ENCODE measurements at places on chromosomes 2 and 18.

DNA sequence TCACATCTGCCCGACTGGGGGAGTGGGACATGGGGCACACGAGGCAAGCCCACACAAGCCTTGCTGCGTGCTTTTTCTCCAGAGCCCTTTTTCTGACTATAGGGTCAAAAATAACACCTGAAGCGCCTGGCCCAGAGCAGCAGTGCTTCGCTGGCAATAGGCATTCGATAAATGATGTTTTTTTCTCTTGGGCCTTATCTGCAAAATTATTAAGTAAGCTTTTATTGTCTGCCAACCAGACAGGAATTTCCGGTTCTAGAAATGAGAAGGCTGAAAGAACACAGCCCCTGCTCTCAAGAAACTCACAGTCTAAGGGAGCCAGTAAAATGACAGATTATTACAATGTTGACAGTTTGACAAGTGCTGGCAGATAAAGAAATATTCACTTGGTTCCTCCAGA lies 2.7 kb upstream of the TMBIM1 start:
- DNase-seq: no peak

DNA sequence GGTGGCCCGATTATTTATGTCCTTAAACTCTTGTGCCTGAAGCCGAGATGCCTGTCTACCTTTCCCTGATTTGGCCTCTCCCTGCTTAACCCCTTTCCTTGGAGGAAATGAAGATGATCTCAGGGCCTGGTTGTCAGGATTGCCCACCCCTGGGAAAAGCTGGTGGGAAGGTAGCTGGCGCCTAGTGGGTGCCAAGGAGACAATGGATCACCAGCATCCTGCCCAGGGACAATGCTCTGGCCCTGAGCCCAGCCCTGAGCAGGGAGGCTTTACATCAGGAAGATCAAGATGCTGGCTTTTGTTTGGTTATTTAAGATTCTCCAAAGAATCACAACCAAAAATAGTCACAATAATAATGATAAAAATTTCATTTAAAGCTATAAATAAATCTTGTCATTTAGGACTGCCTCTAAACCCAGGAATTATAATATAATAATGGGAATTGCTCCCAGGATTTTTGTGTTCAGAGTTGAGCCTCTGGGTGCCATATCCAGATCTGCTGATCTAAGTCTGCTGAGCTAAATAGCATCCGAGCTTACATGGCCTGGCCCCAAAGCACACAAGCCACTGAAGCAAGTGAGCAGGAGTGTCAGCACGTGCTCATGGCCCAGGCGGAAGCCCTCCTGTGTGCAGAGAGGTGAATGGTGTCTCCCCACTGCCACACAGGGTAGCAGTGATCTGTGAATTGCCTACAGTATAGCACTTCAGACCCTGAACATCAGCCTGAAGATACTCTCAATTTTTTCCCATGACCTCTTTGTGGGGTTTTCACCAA lies 57.8 kb upstream of the MAP3K20 start:
- DNase-seq: no peak

DNA sequence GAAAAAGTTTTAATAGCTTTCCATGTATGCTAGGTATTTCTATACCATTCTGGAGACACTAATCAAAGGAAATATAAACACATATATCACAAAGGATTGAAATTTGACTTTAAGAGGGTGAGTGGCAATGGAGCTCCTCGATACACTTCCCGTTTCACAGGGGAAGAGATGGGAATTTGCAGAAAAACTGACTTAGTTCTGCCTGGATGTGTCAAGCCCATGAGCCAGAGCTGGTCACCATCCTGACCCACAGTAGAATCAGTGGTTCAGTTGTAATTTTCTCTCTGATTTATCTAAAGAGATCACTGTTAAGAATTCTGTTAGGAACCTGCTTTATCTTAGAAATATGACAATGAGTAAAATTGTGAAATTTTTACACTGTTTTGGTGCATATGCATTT lies 34.2 kb downstream of the PLCL1 start:
- DNase-seq: no peak

- no peak for DNase-seq
Observed at GRCh38 chr2:156098506-156098905, 234.0 kb downstream of the NR4A2 start.

- no peak for DNase-seq
Observed at GRCh38 chr2:133517876-133518275, 50.4 kb downstream of the NCKAP5 start.

GRCh38 chr2:9585486-9585885 lies 29.9 kb upstream of the ADAM17 start:
- no peak for DNase-seq

GRCh38 chr18:48517048-48517447 lies 21.8 kb upstream of the CTIF start:
- DNase-seq: no peak

DNA sequence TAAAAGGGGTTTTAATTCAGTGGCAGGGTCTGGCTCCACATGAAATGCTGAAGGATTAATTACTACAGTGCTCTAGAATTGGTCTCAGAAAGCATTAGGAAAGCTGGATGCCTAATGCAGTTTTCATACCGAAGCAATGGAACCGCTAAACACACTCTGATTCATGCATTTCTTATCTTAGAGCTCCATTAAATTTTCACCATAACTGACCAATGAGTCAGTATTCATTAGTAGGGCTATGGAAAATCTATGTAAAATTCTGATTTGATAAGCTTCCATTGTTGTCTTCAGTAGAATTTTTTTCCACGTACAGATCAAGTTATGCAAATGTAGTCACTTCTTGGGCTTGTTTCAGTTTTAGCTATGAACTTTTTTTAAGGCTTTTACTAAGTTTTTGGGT lies 359.9 kb downstream of the ARHGAP15 start:
- no peak for DNase-seq

- no peak for DNase-seq
Observed at GRCh38 chr18:65938592-65939372, 188.0 kb downstream of the CDH7 start.

DNA sequence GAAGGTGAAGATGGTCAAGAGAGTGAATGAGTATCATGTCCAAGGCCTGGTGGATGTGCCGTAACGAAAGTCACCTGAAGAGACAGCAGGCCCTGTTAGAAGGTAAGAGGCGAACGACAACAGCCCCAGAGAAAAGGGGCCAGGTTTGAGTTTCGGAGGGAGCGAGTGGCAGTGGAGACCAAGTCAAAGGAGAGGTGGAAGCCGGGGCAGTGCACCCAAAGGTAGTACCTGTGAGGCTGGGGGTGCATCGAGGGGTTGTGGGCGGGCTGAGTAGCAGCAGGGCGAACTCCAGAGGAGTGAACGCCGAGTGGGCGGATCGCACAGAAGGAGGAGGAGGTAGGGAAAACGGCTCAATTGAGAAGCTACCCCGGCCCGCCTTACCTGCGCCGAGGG lies 358 bp downstream of the USP37 start:
- DNase-seq: no peak

- peak; percentile 24 for DNase-seq
Observed at GRCh38 chr2:161104054-161104553, 56.1 kb upstream of the TANK start.

DNA sequence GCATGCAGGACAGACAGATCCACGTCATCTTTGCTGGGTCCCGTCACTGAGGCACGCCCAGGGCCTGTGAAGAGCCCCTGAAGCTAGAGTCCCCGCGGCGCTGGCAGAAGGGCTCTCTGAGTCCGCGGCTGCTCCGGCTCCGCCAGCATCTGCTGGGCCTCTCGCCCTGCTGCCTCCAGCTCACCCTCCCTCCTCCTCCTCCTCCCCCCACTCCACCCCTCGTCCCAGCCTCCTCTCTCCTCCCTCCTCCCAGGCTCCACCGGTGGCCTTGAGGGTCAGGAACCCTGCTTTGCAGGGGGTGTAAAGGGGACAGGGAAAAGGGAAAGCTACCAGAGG lies at the start of gene TNS1:
Gene TNS1, minus strand, starts transcription at position 151 of the 336 bp plus-strand sequence. Its CDS starts 123 bp downstream, at position 28.
- no peak for DNase-seq

GRCh38 chr2:222548992-222549391 lies 106.9 kb downstream of the FARSB start:
- DNase-seq: no peak

GRCh38 chr2:188975497-188976102 lies 1.4 kb downstream of the COL3A1 start:
- no peak for DNase-seq

DNA sequence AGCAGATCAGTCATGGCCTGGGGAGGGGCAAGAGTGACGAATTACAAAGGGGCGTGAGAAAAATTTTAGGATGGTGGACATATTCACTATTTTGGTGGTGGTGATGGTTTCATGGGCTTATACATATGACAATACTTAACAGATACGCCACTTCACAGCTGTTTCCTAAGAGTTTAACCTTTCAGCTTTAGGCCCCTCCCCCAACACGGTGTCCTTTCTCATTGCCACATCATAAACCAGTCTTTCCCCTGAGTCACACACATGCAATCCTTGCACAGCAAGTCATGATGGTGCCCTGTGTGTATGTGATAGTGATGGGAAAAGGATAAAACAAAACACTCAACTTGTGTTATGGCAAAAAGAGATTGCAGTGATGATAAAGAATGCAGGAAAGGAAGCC lies 47.6 kb upstream of the IL1R1 start:
- no peak for DNase-seq

- DNase-seq: no peak
Observed at GRCh38 chr2:63819765-63820717, 21.7 kb upstream of the UGP2 start.

DNA sequence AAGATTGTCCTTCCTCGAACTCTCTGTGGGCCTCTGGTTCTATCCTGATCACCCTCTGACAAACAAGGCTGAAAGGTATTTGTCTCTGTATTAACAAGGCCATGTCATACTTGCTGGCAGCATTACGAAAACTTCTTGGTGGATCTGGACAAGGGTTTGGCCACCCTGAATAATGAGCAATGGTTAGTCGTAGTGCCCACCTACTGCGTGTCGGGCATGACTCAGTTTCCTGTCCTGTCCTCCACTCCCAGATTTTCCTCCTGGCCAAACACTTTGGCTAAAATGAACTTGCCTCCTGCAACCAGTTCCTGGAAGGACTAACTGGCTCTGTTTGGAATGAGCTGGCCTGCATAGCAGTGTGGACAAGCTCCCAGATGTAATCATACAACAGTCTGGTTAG lies 198.5 kb upstream of the SMIM21 start:
- DNase-seq: no peak

- DNase-seq: peak; percentile 30
Observed at GRCh38 chr2:152611458-152612231, 105.6 kb downstream of the PRPF40A start.

DNA sequence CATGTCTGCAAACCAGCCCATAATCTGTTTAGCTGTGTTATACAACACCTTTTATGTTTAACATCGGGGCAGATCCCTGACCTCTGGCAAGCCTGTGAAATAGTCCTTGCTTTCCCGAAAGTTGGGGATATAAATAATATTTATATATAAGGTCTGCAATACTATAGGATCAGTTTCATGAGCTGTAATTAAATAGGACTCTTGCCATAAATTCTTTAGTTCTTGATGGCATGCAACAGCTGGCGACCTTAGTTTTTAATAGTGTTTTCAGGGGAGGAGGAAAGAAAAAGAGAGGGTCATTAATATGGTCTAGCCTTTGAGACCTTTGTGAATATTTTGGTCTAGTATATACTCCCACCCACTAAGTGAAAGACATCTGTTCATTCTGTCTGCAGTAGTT lies 166.5 kb downstream of the MTX2 start:
- no peak for DNase-seq

GRCh38 chr2:241897231-241897916 lies 27.8 kb downstream of the RTP5 start:
- DNase-seq: no peak

DNA sequence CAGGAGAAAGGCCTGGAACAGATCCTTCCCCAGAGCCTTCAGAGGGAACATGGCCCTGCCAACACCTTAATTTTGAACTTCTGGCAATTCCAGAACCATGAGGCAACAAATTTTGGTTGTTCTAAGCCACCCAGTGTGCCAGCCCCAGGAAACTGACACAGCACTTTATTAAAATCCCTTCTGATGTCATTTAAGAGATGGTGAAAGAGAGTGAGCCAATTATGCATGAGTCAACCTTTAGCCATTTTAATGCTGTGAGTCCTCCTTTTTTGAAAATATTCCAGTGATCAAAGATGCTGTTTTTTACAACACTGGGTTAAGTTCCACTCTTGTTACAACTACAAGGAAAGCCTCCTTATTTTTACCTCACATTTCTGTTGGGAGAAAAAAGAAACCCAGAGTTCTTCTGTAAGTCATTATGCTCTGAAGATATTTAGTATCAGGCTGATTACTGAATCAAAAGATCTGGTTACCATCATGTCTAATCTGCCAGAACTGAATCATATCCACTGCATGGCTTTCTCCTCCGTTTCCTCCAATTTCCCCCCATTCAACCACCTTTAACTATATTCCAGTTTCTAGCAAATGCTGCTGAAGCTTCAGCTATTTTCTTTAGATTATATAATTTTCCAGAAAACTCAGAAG lies 235.4 kb downstream of the TXNL1 start:
- no peak for DNase-seq

DNA sequence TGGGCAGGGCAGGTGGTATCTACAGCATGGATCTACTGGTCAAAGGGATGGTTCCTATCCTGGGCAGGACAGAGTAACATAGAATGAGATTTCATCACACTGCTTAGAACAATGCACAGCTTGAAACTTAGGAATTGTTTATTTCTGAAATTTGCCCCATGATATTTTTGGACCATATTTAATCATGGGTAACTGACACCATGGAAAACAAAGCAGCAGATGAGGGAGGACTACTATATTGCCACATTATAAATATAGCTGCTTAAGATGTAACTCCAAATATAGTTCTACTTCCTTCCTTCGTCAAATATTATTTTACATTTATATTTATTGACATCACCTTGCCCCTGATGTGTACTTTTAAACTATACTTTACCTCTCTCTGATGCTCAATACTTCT lies 254.7 kb downstream of the PTPRM start:
- no peak for DNase-seq

GRCh38 chr2:174062934-174063333 lies 97.8 kb upstream of the SP3 start:
- no peak for DNase-seq

- no peak for DNase-seq
Observed at GRCh38 chr2:26608557-26608956, 32.6 kb downstream of the CIB4 start.

GRCh38 chr2:236549165-236549564 lies 20.5 kb upstream of the ACKR3 start:
- no peak for DNase-seq

DNA sequence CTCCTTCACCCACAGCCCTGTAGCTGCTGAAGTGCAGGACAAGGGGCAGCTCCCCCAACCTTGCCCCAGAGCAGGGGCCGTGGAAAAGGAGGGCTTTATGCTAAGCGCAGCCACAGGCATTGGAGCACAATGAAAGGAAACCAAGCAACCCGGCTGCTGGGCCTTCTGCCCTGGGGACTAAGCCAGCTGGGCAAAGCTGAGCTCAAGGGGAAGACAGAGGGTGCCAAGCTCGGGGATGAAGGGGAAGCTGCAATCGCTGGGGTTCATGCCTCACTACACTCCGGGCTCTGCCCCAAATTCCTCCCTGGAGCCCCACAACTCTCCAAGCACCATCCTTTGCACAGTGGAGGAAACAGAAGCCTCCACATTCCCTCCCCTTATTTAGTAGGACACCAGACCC lies 12.4 kb downstream of the SFXN5 start:
- no peak for DNase-seq

- no peak for DNase-seq
Observed at GRCh38 chr2:53353135-53354114, 414.2 kb upstream of the CHAC2 start.

Data from germinal center (tissue), 1 donor.